NCI-H774 (cell line): ENCODE measurements at places on chromosomes 3 and 15.

DNA sequence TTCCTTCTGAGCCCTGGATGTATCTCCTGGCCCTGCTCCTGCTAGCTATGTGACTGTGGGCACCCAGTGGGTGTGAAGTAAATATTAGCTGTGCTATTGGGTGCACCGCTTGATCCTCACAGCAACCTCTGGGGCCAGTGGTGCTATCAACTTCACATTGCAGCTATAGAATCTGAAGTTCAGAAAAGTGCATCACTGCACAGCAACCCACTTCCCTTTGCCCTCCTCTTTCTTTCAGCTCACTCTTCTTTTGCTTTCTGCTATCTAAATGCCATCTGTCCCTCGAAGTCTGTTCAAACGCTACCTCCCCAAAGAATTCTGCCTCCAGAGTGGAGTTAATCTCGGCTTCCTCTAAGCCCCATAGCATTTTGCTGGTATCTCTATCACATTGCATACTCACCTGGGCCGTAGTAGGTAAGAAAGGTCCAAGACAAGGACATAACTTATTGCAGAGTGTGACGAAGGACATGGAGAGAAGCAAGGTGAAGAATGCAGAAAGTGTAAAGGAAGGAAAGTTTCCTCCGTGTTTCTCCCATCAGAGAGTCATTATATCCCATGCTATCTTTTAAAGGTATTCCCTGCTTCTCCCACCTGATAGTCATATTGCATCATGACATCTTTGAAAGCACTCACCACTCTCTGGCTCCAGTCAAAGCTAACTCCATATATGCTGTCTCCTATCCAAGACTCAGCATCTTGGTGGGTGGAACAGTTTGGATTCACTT, 57.1 kb upstream of the BCL6 start:
- no peak for DNase-seq

DNA sequence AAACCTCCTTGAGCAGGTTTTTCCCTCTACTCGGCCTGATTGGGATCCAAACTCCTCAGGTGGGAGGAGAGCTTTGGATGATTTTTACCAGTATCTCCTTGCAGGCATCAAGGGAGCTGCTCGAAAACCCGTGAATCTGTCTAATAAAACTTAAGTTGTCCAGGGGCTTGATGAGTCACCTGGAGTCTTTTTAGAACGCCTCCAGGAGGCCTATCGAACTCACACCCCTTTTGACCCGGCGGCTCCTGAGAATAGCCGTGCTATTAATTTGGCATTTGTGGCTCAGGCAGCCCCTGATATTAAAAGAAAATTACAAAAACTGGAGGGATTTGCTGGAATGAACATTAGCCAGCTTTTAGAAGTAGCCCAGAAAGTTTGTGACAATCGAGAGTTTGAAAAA, 41.6 kb downstream of the ZBTB11 start:
- no peak for DNase-seq

DNA sequence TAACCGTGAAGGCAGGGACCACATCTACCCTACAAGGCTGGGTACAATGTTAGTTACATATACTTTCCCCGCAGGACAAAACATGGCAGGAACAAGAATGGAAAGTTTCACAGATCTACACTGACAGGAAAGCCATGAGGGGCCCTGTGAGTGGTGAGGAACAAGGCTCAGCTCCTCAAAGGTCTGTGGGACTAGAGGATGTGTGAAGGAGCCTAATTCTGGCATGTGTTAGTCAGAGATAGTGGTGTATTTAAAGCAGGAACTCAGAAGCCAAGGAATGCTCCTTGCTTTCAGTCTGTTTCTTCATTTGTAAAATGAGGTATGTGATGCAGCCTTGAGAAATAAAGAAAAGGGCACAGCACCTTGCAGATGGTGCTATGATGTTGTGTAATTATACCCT, 25.1 kb downstream of the ETV5 start:
- DNase-seq, result no peak

DNA sequence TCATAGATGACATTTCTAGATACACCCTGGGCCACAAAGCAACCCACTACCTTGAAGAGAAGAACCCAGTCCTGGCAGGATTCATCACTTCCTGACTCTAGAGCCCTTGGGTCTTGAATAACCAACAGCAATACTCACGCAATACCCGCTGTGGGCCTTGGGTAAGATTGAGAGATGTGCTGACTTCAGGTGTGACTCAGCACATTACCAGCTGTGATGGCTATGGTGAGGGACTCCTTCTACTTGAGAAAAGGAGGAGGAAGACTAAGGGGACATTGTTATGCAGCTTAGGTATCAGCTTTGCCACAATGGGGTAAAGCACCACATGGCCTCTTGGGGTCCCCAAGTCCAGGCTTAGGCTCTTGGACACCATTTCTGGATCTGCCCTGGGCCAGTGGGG, 14.9 kb downstream of the C3orf33 start:
- DNase-seq, result no peak

GRCh38 chr3:52249683-52250082, 4.1 kb downstream of the PPM1M start:
- DNase-seq, result no peak

DNA sequence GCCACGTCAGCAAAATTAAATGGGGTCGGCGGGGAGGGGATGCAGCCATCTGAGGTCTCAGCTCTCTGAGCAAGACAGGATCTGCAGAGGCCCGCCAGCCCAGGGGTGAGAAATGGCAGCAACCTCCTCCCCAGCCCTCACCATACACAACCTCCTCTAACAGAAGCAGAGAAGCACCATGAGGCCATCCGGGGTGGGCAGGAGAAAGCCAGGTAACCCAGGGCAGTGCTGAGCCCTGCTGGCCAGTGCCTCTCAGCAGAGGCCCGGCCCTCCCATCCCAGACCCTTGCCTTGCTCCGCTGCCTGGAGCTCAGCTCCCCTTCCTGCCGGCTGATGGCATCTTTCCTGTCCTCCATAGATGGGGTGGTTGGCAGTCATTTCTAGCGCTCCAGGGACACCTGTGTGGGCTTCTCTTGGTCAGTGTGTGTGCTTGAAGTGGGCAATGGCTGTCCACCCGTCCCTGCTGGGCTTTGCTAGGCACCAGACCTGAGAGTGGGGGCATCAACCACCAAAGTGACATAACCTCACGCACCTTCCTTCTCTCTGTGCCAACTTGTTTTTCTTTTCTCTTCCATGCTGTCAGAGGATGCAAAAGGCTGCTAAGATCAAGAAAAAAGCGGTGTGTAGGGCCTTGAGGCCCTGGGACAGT, 175.8 kb downstream of the NSMCE3 start:
- no peak for DNase-seq
